ENCODE measurements at places on chromosomes 13 and 19.
A peak's percentile ranks its signal among the peaks of the same experiment; 100 is the strongest.

- no peak for ATAC-seq
These were observed 30.1 kb downstream of the RDH8 start for GRCh38 chr19:10043286-10043927.

- ATAC-seq, result peak; percentile 75
These were observed 5.2 kb upstream of the MLNR start for GRCh38 chr13:49214917-49215376.

- no peak for ATAC-seq
These were observed 3.8 kb upstream of the GNG7 start for GRCh38 chr19:2706251-2706650.

DNA sequence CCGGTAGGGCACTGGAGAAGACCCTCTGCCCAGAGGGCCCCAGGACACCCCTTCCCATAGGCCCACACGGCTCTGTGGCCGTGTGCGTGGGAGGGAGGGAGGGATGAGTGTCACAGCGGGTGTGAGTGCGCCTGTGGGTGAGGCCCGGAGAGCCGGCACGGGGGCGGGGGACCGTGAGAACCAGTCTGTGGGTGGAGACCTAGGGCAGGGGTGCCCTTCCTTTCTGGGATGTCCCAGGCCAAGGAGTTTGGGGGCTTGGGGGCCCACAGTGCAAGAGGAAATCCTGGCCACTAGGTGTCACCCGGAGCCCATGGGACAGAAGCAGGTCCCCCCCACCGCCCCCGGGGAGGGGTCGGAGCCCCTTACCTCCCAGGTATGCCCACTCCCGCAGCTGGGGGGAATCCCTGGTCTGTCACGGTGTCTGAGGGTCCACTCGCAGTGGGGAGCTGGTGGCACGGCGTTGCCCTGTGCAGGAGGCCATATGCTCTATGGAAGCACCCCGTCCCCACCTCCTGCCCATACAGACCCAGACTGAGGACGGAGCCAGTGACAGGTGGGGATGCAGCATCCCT lies 16.0 kb upstream of the SLC7A10 start:
- ATAC-seq, result peak; percentile 64

DNA sequence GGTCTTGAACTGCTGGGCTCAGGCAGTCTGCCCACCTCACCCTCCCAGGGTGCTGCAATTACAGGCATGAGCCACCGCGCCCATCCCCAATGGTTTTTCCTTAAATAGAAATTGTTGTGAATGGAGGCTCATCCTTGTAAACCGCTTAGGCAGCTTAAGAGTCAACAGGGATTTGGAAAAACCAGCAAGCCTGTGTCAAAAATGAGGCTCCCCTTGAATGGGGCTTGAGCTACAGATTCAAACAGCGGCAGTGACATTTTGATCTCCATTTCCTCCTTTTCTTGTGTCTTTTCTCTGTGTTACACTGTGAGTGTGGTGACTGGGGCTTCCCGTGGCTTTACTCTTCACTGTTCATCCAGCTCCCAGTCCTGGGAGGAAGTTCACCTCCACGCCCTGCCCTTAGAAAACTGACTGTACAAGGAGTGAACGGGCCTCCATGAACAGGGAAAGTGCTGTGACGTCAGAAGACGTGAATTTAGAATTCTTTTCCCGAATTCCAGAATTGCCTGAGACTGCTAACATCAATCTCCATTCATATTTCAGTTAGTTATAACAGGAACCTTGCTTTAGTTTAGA lies 15.3 kb upstream of the RAB8A start:
- no peak for ATAC-seq

Measured in activated T-helper 17 cell treated with anti-CD3 and anti-CD28 coated beads, Interleukin-2, amount 50 U/mL, for 72 hours (primary cell).